Right ventricle myocardium superior (tissue), 1 donor: ENCODE measurements at places on chromosomes 3 and 15. TPM values are rescaled to one million over a fixed set of nuclear protein-coding genes. Genes with fewer than 3 reads are reported as not detected.

COL8A1 gene
- total RNA-seq: 9.4 TPM

TBC1D2B gene
- total RNA-seq: 9.8 TPM

GRCh38 chr3:170835336-170835735 is 34.7 kb downstream of the RPL22L1 start:
- DNase-seq: no peak

DNA sequence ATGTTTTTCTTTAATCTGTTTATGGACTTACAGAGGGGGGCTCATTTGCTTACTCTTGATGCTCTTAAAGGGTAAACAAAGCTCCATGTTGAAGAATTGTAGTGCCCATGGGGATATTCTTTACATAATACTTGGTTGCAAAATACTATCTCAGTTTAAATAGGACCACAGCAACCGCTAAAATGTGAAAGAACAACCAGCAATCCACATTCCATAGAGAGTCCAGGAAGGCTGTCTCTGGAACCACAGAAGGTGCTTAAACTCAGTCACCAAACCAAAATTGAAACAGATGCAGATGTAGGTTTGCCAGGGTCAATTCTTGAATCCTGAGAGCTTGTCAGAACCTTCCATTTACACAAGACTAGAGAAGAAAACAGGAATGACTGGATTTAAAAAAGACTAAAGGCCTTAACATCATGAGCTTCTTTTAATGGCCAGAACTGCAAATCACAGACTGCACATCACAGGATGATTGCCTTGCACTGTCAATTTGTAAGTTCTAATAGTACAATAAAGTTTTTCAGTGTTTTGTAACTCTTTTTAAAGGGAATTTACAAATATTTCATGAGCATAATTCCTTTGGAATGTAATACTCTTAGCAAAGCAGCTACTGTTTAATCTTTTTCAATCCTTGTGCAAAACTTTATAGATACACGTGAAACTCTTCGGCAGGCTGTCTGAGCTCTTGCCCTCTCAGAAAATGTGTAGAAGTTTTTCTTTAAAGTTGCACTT is 661.6 kb downstream of the SI start:
- no peak for DNase-seq

- no peak for DNase-seq
Measured at GRCh38 chr3:71083726-71084131, 499.8 kb downstream of the FOXP1 start.

GRCh38 chr15:32849769-32850668 is 132.2 kb downstream of the GREM1 start:
- no peak for DNase-seq

- DNase-seq: no peak
Measured at GRCh38 chr3:63386568-63386967, 108.5 kb downstream of the SYNPR start.

GRCh38 chr3:152554980-152555379 is 280.0 kb upstream of the P2RY1 start:
- no peak for DNase-seq
